Cardiac fibroblast (primary cell): ENCODE measurements at places on chromosomes 2 and 18.

GRCh38 chr18:55403421-55403949 is 184.5 kb downstream of the TCF4 start:
- no peak for DNase-seq

GRCh38 chr2:219650426-219651248 is 23.2 kb downstream of the SLC4A3 start:
- DNase-seq = no peak

- DNase-seq = no peak
Observed at GRCh38 chr2:233039212-233039845, 6.9 kb downstream of the NEU2 start.

DNA sequence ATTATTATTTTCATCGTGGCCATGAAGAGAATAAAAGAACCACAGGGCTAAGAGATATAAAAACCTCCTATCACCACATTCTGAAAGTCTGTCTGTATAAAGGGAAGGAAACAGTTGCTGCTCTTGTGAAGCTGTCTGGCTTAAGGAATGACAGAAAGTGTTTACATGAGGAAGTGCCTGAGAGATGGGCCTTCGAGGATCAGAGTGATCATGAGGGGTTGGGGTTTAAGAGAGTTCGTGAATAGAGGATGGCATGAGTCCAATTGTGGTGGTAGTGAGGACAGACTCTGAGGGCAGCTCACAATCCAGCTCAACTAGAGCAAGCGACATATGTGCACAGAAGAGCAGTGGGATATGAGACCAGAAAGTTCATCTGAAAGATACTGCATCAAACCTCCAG is 65.8 kb upstream of the PIEZO2 start:
- DNase-seq = no peak

DNA sequence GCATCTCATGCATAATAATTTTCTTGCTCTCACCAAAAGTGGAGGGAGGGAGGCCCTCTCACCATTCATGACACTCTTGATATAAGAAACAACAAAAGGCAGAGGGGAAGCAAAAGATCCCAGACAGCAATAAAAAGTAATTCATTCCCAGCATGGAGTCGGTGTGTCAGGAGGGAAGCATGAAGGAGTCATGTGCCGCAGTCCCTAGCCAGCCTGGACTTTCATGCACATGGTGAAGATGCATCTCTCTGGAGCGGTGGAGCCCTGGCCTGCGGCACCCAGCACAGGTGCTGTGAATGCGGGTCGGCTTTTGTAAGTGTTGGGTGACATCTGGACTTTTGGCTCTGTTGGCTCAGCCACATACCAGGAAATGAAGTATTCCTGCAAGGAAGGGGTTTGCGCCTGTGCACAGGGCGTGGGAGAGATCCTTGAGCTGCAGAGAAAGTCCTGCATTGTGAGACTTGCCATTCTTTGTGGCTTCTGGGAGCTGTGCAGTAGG is 119.4 kb downstream of the COPS8 start:
- DNase-seq = no peak

DNA sequence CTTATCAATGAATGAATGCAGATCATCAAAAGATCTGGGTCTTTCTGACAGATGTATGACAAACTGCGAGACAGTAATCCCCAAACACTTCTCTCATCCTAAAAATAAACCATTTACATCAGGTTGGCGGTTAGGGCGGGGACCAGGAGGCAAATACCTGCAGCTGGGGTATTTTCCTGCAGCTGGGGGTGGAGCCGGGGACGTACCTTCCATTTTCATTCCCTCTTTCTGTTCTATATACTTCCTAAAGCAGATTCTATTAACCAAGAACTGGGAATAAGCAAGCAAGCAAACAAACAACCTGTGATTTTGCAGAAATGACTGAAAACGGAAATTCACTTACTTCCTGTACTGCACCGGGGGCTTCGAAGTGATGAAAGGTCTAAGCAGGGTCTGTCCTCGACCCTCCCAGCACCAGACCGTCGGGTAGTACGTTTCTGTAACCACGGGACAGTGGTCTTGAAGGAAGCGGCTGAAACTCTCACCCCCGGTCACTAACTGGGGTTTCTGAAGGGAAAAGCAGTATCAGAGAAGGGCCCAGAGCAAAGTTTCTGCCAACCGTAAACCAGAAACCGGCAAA is 1.2 kb downstream of the ABHD3 start:
- peak; percentile 54 for DNase-seq

DNA sequence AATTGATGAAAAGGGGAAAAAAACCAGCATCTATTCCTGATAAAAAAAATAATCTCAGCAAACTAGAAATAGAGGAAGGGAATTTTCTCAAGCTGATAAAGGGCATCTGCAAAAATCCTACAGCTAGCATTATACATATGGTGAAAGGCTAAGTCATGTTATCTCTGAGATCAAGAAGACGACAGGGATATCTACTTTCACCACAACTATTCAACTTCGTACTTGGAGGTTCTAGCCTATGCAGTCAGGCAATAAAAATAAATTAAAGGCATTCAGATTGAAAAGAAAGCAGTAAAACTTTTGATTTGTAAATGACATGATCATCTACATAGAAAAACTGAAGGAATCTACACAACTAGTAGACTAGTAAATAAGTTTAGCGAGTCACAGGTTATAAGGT is 58.2 kb downstream of the CAB39 start:
- no peak for DNase-seq

DNA sequence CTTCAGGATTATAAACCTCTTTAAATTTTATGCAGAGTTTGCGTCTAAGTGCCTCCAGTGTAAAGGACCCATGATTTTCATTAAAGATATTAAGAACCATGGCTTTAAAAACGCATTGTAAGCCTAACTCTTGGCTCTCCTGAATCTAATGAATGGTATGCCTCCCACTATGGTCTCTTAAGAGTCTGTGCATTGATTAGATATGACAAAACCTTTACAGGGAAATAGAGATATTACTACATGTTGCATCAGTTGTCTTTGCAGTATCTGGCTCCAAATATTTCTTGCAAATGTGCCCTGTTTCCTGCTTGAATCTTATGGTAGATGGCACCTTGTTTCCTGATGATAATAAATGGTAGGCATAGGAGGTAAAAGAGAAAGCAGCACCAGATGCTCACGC is 189.3 kb upstream of the FSHR start:
- no peak for DNase-seq

DNA sequence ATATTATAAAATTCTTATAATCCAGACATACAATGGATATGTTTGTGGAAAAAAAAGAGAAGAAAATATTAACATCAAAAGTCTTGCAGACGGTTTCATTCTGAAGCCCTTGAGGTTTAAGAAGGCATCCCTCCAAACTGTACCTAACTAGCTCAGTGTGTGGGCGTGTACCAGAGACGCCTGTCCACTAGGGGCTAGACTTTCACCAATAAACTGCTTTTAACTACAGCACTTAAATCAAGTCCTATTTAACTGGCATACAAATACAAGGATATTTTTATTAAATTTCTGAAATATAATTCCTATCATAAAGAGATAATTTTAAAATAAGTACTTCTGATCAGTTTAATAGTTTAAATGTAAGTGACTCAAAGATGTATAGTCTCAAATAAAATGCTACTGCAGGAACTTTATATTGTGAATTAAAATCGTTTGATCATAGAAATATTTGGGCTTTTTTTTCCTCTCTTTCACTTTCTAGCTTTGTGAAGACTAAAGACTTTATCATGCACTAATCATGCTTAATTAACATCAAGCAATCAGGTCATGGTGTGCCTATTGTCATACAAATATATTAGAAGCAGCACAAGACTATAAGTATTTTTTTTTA is 437.7 kb downstream of the SATB2 start:
- peak; percentile 57 for DNase-seq

GRCh38 chr2:127185705-127186104 is 34.4 kb downstream of the CYP27C1 start:
- DNase-seq = no peak

DNA sequence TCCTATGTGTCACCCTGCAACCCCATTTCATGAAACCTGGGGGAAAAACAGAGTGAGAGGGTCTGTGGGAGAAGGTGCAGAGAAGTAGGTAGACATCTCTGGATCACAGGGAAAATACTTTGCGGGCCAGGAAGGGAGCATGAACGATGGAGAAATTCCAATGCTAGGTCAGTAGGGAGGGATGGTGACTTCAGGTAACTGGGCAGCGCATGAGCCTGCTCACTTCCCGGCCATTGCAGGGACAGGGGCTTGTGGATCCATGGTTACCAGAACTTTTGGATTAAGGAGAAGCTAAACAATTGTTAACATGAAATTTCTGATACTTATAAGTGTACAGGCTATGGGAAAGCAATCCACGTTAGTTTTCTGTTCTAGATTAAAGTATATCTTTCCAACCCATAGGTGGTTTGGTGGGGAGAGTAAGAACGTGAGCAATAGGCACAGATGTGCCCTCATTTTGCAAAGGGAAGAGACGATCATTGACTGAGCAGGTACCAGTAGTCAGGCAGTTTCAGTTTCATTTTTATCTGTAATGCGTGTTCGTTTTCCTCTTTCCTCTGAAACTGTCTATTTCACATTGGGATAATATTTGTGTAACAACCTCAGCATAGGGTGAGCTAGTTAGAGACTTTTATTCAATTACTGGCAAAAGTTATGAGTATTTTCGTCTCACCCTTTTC is 65.0 kb downstream of the NYAP2 start:
- no peak for DNase-seq

DNA sequence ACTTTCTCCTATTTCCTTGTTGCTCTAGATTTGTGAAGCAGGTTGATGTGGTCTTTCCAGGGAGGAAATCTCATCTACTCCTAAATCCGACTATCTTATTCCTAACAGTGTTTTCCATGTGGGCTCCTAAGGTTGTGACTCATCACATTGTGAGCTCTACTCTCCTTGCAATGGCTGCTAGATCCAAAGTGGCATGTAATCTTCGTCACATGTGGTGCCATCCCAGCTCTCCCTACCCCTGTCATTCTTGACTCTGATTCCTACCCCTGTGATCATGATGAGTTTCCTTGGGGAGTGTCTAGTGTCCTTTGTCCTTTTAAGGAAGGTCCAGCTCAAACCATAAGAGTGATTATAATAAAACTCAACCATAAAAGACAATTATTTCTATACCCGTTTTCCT is 47.3 kb upstream of the GULP1 start:
- no peak for DNase-seq

DNA sequence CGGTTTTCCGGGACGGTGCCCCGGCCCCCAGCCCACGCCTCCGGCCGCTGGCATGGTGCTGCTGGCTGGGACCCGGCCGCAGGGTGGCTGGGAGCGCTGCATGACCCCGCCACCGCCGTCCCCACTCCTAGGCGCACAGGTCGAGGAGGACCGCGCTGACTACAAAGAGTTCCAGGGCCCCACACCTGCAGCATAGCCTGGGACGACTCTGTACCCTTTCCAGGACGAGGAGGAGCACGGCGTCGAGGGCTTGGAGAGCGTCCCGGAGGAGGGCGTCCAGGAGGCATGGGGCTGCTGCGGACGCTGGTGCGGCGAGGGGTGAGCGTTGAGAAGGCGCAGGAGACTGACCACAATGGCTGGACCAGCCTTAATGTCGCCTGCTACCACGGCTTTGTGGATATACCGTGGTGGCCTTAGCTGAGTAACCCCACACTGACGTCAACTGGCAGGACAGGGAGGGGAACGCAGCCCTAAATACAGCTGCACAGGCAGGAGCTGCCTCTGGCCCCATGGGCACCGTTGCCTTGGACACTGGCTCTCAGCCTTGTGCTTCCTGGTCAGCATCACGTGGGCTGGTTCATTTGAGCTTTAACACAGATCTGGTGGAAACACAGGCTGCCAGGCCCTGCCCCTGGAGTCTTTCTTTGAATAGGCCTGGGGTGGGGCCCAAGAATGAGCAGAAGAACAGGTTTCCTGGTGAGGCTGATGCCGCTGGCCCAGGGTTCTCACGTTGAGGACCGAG is 40.9 kb upstream of the TRIM43B start:
- DNase-seq = peak; percentile 2

DNA sequence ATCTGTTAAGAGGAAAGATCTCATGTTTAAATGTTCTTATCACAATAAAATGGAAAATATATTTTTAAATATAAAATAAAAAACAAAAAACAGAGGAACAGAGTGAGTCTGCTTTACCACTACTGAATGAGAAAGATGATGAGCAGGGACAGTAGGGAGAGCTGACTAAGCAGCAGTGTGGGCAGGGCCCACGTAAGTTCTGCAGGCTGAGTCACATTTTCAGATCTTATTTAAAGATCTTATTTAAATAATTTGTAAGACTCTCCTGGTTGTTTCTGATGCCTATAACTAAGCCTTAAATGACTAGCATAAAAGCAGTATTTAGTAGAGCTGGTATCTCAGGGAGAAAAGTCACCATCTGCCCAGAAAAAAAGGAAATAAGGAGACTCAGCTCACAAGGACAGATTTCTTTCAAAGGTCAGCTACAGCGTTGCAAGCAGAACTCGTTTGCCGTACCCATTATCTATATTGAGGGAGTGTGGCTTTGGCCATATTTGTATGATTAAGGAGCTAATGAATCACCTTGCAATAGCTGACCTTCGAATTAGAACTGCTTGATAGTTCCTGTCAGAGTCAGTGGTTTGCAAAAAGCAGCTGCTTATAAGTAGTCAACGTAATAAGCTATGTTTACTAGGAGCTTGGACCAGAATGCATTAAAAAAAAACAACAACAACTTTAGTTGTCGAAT is 322.1 kb upstream of the CHAC2 start:
- DNase-seq = peak; percentile 34

DNA sequence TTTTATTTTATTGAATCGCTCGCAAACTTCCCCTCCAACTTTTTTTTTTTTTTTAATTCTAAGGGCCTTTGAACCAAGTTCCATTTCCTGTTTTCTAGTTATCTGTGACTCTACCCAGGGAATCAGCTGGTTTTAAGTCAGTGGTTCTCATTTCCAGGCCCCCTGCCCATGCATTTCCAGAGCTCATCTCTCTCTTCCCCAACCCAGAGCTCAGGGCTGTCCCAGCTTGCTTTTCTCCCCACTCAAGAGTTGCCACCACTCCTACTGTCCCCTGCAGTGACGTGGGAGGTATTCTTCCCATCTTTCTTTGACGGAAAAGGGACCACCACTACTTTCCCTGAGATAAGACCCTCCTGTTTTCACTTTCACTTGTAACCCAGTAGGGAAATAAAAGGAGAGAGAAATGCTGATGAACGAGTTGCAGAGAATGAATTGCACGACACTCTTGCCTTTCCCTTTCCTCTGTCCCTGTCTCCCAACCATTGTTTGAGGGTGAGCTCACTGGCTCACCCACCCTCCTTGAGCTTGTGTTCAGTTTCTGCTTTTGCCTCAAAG is 42.1 kb downstream of the TET3 start:
- no peak for DNase-seq

DNA sequence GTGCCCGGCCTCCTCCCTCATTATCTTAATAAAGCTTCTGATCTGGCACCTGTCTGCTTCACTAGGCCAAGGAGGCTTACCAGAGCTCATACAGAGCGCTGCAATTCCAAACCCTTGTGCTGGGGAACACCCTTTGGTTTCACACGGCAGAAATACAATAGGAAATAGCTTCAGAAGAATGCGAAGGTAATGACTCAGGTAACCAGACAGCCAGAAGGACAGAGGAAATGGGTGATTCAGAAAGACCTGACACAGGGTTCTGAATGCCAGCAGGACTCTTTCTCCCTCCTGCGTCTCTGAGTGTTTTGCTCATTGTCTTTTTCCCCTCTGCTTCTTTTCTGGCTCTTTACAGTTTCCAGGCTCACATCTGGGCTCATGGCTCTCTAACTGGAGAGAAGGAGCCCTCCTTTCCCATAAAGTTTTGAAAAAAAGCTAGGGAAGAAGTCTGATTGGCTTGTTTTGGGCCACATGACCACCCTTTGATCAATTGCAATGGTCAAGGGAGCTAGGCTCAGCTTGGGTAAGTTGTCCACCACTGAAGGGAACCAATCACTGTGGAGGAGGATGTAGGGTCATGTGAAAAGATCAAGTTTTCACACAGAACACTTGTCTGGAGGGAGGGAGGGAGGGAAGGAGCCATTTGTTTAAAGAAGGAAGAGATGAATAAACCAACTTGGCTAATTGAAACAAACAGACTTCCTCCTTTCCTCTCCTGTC is 90.5 kb upstream of the UPP2 start:
- DNase-seq = no peak

GRCh38 chr18:45168866-45169600 is 446.2 kb upstream of the SLC14A2 start:
- peak; percentile 85 for DNase-seq
